Activated CD8-positive, alpha-beta memory T cell treated with anti-CD3 and anti-CD28 coated beads, Interleukin-2, amount 10 ng/mL, durations not matched to agents 7 days and 5 days (primary cell): ENCODE measurements at places on chromosomes 11 and 22.

GRCh38 chr11:58617976-58618557 lies 4.4 kb upstream of the CNTF start:
- DNase-seq, result no peak

GRCh38 chr11:30436801-30437200 lies 113.9 kb downstream of the ARL14EP start:
- DNase-seq, result no peak

DNA sequence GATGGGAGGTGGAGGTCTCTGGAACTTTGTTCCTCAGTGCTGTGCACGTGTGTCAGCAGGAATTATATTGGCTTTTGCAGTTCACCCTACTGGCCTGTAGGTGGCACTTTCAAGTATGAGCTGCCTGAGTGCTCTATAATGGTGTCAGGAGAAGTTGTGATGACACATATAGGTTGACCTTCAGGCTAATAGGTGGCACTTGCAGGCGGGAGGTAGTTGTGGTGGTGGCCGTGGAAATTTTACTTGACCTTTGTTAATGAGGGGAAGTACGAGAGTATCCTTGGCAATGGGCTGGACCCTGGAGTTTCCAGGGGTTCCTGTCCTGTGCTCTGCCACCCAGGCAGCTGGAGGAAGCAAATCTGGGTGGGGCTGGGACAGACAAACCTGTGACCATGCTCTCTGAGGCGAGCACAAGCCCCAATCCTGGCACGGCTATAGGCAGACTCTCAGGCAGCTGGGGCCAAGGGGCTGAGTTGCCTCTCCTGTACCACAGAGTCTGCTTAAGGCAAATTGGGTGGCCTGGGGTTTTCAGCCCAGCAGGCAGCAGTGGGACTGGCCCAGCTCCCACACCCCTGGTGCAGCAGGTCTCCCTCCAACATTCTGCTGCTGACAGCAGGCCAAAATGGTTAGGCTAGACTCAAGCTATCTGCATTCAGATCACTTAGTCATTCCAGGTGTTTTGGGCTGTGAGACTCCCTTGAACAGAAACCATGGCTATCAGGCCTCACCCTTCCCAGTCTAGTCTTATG lies 147.5 kb upstream of the CTSC start:
- DNase-seq, result peak; percentile 53

- no peak for DNase-seq
Measured at GRCh38 chr11:10866893-10867331, 9.1 kb upstream of the ZBED5 start.

GRCh38 chr22:36771356-36772063 lies 4.4 kb downstream of the IFT27 start:
- DNase-seq, result no peak

- no peak for DNase-seq
Measured at GRCh38 chr11:120713296-120713695, 201.7 kb downstream of the GRIK4 start.

GRCh38 chr22:20994128-20994901 lies 7.6 kb downstream of the THAP7 start:
- DNase-seq, result no peak

GRCh38 chr22:30420347-30421125 lies 5.0 kb upstream of the MTFP1 start:
- no peak for DNase-seq

- no peak for DNase-seq
Measured at GRCh38 chr11:133950874-133951326, 5.9 kb downstream of the IGSF9B start.

- peak; percentile 76 for DNase-seq
Measured at GRCh38 chr22:23128269-23129108, 13.3 kb downstream of the RSPH14 start.

GRCh38 chr11:67468759-67469507 lies at the start of gene TMEM134:
TMEM134 (minus strand) TSS chr11:67469251; CDS start chr11:67469192, 59 bp downstream.
- DNase-seq, result peak; percentile 95

DNA sequence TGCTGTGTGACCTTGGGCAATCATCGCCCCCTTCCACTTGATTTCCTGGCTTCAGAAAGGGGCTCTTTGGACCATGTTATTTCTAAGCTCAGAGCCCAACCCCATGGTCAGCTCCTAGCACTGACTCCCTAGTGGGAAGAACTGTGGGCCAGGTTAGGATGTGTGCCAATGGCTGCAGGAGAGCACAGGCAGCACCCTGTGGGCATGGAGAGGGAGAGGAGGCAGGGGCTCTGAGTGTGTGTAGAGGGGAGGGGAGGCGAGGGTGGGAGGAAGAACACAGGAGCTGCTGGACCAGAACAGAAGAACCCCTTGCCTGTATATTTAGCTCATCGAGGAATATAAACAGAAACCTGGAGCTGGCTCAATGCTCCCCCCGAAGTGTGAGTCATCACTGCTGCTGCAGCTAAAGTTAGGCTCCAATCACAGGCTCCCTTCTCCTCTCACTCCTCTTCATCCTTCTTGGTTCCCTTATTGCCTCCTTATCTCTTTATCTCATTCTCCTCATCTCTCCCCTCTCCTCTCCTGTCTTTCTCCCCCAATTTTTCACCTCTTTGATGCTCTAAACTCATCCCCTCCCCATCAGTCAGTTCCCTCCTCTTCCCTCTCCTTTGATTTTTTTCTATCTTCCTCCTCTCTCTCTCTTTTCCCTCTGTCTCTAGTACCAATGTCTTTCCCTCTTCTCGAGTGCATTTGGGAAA lies 14.5 kb upstream of the RPS19BP1 start:
- no peak for DNase-seq

GRCh38 chr11:119175493-119176077 lies 7.1 kb downstream of the NLRX1 start:
- no peak for DNase-seq

- no peak for DNase-seq
Measured at GRCh38 chr22:49845241-49845640, 8.4 kb upstream of the ZBED4 start.

GRCh38 chr11:15624701-15625100 lies 510.0 kb downstream of the INSC start:
- no peak for DNase-seq

- DNase-seq, result no peak
Measured at GRCh38 chr22:29199702-29200400, 5.8 kb upstream of the EMID1 start.

- DNase-seq, result no peak
Measured at GRCh38 chr22:47195156-47195483, 432.7 kb downstream of the TBC1D22A start.

DNA sequence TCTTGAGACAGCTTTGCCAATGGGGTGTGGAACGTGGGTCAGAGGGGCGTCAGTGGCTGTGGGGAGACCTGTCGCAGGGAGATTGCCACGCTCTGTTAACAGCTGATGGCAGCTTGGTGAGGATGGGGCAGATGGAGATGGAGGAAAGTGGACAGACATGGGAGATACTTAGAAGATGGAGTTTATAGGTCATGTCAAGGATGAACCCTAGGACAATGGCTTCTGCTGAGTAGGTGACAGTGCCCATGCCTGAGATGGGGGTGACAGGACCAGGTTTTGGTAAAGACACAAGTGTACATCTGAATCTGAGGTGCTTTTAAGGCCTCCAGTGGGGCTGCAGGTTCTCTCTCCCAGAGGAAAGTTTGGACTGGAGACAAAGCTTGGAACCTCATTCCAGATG lies 51.5 kb upstream of the ACCSL start:
- DNase-seq, result no peak

GRCh38 chr11:14336507-14337503 lies 22.2 kb downstream of the RRAS2 start:
- peak; percentile 47 for DNase-seq

DNA sequence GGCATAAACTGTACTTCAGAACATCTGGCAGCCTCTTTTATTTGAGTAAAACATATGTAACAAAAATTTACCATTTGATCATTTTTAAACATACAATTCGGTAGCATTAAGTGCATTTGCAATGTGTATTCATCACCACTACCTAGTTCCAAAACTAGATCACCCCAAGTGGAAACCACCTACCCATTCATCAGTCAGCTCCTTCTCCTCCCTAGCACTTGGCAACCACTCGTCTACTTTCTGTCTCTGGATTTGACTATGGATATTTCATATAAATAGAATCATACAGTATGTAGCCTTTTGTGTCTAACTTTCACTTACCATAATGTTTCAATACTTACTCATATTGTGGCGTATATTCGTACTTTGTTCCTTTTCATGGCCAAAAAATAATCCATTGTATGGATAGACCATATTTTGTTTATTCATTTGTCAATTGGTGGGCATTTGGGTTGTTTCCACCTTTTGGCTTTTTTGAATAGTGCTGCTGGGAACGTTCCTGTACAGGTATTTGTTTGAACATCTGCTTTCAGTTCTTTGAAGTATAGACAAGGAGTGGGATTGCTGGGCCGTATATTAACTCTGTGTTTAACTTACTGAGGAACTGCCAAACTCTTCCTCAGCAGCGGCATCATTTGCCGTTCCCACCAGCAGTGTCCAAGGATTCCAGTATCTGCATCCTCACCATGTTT lies 27.2 kb upstream of the ADORA2A start:
- no peak for DNase-seq

DNA sequence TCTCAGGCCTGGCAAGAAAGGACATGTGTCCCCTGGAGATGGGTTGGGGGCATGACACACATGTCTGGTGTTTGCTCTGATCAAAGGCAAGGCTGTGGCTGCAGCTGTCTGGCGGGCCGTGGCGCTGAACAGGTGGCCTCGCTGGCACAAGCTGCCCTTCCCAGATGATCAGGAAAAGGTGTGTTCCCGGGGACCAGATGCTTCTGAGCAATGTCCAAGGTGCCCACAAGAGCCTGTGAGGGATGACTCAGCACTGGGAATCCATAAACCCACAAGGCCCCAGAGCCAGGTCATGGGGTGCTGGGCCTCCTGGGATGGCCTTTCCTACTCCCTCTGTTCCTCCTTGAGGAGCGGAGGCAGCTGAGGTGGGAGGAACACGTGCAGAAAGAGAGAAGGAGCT lies 9.7 kb upstream of the LRP5 start:
- no peak for DNase-seq

DNA sequence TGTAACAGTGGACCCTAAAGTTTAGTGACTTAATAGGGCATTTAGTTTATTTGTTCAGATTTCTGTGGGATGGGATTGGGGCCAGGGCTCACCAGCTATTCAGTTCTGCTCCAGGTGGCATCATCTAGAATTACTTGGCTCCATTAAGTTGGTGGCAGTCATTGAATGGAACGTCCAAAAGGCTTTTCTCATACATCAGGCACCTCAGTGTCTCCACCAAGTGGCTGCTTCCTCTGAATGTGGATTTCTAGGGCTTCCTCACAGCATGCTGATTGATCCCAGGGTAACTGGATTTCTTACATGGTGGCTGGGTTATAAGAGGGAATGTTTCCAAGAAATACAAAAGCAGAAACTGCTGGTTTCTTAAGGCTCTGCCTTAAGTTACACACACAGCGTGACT lies 34.7 kb downstream of the USP47 start:
- DNase-seq, result no peak

DNA sequence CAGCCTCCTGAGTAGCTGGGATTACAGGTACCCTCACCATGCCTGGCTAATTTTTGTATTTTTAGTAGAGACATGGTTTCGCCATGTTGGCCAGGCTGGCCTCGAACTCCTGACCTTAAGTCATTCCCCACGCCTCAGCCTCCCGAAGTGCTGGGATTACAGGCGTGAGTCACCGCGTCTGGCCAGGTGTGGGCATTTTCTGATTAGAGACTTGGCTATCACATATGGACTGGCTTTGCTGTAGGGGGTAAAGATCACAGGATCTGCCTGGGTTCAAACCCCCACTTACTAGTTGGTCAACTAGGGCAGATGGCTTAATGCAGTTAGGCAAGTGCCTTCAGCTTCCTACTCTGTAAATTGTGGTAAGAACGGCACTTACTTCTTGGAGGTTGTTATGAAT lies 6.5 kb downstream of the CD248 start:
- no peak for DNase-seq

GRCh38 chr11:19405966-19406365 lies 165.2 kb upstream of the E2F8 start:
- no peak for DNase-seq

GRCh38 chr11:121415856-121416255 lies 36.3 kb upstream of the SORL1 start:
- DNase-seq, result no peak

DNA sequence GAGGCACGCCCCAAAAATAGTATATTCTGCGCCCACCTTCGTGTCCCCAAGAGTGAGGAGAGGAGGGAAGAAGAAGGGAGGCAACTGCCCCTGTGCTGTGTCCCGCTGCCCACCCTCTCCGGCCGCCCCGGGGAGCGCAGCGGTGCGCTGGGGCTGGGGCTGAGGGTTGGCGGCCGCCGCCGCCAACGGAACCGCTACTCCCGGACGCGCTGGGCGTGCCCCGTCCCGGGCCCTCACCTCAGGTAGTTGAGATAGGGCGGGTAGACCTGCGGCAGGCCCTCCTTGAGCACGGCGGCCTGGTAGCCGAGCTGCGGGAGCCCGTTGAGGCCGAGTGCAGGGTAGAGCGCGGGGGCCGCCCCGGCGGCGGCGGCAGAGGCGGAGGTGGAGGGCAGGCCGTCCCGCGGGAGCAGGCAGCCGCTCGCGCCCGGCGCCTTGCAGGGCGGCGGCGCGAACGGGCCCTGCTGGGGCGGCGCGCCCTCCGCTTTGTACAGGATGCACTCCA lies 2.4 kb downstream of the PGR start:
- no peak for DNase-seq

- DNase-seq, result no peak
Measured at GRCh38 chr22:22130953-22131608, 113.5 kb upstream of the VPREB1 start.

DNA sequence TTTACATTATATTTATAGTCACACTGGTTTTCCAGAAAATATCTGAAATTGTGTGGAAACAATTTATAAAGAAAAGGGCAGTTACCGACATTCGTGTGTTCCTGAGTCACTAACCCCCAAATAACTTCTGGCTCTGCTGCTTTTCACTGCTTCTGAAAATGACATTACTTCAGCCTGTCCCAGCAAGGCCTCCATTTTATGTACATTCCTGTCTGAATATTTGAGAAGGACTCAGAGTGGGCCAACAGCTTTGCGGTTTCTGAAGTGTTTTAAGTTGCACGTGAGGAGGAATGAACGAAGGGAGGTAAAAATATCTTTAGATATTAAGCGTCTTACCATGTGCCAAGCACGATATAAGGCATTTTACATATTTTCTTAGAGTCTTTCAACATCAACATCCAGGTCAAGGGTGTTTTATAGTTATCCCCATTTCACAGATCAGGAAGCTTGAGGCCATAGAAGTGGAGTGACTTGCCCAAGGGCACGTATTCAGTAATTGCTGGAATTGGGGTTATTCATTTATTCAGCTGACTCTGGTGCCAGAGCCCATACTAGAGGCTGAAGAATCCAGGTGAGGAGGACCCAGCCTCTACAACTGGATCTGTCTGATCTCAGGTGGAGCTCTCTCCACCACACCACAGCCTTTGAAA lies 30.8 kb upstream of the WNT11 start:
- no peak for DNase-seq

- DNase-seq, result no peak
Measured at GRCh38 chr11:66919923-66920322, 38.3 kb downstream of the PC start.

DNA sequence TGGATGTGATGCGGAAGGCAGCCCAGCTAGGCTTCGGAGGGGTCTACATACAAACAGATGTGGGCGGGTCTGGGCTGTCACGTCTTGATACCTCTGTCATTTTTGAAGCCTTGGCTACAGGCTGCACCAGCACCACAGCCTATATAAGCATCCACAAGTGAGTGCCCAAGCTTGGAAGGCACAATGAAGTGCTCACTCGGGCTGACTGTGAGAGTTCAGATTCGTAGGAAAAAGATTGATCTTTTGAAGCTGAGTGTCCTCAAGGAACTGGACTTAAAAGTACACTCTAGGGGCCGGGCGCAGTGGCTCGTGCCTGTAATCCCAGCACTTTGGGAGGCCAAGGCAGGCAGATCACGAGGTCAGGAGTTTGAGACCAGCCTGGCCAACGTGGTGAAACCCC lies 3.7 kb downstream of the ACAD8 start:
- no peak for DNase-seq

- DNase-seq, result no peak
Measured at GRCh38 chr11:79481795-79482194, 41.0 kb upstream of the TENM4 start.
